ENCODE measurements at places on chromosomes 11 and 22.

GRCh38 chr11:125433454-125434121, 62.5 kb downstream of the FEZ1 start:
- peak; percentile 38 for ATAC-seq

DNA sequence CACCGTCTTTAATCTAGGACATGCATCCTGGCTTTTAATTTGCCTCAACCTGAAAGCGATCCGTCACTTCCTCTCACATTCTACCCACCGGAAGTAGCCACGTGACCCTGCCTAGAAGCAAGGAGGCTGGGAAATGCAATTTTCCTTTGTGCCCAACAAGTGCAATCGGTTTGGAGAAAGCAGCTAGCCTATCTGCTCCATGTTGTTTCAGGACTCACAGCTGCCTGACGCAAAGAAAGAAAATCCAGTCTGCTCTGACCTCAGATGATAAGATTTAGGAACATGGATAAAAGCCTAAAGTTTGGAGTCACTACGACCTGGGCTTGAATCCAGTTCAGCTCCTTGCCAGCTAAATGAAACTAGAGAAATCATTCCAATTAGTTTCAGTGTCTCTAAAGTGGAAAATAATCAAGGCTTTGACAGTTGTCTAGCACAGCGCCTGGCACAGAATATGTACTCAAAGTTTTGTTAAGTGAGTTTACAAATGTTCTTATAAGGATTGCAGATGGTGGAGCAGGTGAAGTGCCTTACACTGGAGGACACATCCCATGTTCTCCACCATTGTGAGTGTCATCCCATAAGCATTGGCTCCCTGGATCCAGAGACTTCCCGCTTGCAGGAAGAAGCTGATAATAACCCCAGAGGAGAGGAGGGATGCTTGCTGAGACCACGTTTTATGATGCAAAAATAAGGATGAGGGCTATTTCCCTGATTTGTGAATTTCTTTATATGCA, 553.7 kb downstream of the MN1 start:
- ATAC-seq: no peak

DNA sequence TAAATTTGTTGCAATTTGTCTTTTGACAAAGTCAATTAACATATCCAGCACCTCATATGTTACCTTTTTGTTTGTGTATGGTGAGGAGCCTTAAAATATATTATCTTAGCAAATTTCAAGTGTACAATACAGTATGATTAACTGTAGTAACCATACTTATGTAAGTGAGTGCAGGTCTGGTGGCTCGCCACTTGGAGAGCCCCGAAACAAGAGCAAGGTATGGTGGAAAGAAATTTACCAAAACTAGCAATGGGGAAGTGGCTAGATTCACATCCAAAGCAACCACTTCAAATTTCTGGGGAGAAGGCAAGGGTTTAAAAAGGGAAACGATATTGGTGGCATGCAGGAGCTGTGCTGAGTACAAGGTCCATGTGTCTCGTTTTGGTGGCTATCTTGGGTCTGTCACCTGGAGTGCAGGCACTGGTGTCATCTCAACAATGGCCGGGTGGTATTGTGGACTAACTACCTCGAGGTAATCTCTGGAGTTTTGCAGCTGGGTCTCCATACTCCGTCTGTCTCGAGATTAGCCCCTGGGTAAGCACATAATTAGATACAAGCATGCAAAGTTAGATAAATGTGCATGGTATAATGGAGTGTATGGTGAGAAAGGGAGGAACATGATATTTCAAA, 8.2 kb upstream of the FNBP4 start:
- ATAC-seq: no peak

DNA sequence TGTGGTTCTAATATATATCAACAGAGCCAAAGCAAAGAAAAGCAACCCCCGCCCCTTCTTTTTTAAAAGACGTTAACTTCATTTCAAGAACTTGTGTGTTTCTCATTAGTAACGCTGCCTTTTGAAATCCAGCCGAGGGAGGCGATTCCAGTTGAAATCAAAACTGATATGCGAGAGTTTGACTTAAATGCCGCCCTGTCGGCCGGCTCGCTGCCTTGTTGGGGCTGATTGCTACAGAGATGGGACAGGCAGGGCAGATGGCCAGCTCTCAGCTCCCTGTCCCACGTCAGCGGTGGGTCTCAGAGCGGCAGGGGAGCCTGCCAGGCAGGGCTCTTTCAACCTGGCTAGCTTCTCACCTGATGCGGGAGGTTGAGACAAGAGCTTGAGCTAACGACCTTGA, 51.9 kb upstream of the ALX4 start:
- ATAC-seq: no peak

DNA sequence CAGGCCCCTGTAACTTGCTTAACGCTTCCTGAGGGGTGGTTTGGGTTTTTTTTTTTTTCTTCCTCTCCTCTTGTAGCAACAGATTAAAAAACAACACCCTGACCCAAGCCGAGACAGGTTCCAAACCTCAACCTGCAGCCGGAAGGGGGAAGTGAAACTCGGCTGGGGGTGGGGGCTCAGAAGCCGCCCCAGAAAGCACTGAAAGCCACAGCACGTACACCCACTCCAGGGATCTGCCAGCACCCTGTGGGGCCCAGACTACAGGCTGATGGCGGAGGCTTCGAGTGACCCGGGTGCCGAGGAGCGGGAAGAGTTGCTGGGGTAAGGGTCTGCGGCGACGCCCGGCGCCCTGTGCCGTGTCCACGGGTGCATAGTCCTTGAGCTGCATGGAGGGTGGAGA, at the start of gene LSP1:
LSP1 (plus strand) TSS at position 208 of the 400 bp plus-strand sequence; CDS start at position 269, 61 bp downstream.
- peak; percentile 65 for ATAC-seq

DNA sequence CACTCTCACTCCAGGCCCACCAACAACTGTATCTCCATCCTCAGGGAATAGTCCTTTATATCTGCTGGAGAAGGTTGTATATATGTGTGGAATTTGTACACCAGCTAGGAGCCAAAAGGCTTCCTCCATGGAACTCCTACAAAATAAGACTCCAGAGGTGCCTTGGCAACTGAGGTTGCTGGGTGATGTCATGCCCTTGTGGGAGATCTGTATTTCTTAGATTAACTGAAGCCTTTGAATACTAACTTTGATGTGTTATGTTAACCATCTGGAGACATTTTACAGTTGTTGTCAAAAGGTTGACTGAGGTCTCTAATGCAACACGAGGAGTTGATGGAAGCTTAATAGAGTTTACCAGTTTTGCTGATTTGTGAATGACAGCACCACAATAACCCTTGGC, 139.5 kb upstream of the TTC12 start:
- ATAC-seq: no peak

GRCh38 chr11:124108156-124108555, 7.1 kb upstream of the VWA5A start:
- peak; percentile 58 for ATAC-seq

DNA sequence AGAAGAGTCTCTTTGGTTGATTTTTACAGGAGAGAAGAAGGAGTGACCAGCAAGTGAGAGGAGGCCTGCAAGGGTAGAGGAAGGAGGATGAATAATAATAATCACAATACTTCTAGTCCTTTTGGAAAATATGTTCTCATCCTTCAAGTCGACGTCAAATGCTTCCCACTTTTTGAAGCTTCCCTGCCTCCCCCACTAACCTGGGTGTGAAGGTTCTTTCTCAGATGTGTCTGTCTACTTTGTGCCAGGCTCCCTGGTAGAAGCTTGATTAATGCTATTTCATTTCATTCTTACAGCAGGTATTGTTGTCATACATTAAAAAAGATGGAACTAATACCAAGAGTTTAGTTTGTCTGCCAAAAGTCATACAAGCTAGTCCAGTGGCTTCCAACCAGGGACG, 17.1 kb downstream of the TENM4 start:
- no peak for ATAC-seq

DNA sequence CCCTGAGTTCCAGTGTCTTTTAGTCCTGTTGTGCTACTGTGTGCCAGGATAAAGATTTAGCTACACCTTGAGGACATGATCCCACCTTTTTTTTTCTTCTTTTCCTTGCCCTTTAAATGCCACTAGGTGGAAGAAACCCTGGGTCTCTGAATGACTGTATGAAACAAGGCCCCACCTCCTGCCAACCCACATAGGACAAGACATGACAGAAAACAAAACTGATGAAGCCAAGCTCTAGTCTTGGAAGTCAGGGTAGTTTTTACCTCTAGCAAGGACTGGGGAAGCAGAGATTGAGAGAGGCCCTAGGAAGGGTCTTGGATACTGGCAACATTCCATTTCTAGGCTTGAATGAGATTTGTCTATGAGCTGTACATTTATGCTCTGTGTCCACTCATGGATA, 410.7 kb downstream of the MIAT start:
- no peak for ATAC-seq

GRCh38 chr11:34855021-34855753, 61.0 kb downstream of the APIP start:
- no peak for ATAC-seq

- no peak for ATAC-seq
Observed at GRCh38 chr22:27987557-27987956, 68.5 kb upstream of the PITPNB start.

GRCh38 chr11:71568704-71569349, 3.5 kb downstream of the KRTAP5-10 start:
- ATAC-seq: no peak

- ATAC-seq: peak; percentile 28
Observed at GRCh38 chr22:39173787-39174497, 21.5 kb upstream of the CBX7 start.

- no peak for ATAC-seq
Observed at GRCh38 chr11:126132319-126132718, 69.7 kb upstream of the CDON start.

Data from activated CD4-positive, CD25-positive, alpha-beta regulatory T cell treated with anti-CD3 and anti-CD28 coated beads, Interleukin-2, amount 50 U/mL, for 24 hours (primary cell).